ENCODE measurements at places on chromosomes 12 and 14.

DNA sequence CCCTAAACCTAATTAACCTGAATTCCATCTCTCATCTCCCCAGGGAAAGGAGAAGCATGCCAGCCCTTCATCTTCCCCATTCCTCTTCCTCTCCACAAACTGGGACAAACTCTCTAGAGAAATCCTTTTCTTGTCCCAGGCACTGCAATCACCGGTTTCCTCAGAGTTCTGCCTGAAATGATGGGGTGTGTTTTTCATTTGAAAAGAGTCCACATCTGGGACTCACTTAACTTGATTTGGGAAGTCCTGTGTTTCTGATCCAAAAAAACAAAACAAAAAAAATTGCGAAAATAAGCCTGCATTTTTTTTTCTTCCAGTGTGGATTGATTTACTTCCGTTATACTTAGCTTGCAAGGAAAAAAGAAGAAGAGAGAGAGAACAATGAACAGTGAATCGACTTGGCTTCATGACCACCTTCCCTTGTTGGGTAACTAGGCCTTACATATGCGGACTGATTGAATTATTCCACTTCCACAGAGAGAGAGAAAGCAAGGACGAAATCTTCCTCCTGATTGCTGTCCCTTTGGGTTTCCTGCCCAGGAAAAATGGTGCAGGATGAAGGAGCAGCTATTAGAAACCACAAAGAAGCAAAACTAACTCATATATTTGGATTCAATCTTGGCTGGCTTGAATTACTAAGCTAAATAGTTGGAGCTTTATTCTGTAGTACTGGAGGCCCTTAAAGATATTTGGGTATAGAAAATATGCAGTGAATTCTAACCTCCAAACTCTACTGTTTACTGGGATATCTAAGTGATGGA is 506.2 kb upstream of the TBX3 start:
- H3K27ac ChIP-seq = no peak overlapping the region
- DNase-seq = no peak
- H3K4me3 ChIP-seq = no peak overlapping the region
- no peaks in the 10 kb centered on the region for H3K27me3 ChIP-seq

DNA sequence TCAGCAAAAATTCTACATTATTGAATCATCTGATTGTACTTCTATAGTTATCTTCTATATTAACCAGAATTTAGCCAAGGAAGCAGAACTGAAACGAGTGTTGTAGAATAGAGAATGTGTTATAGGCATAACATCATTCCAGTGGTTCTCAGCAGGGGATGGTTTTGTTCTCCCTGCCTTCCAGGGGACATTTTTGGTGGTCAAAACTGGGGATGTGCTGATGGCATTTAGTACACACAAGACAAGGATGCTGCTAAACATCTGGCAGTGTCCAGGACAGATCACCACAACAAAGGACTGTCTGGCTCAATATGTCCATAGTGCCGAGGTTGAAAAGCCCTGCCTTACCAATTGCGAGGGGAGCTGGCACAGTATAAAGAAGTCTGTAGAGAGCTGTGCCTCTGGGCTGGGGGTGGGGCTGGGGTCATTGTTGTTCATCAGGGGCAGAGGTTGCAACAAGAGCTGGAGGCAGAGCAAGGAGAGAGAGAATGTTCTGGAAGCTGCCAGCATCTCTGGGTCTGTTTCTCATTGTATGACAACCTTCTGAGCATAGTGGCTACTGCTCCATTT is 1472.8 kb downstream of the AACS start:
- no peak overlapping the region for H3K27ac ChIP-seq
- H3K36me3 ChIP-seq = no peaks in the 10 kb centered on the region
- no peaks in the 10 kb centered on the region for H3K27me3 ChIP-seq
- no peak overlapping the region for H3K4me3 ChIP-seq
- no peaks in the 10 kb centered on the region for H3K4me1 ChIP-seq
- DNase-seq = no peak

- peak; percentile 51 for DNase-seq
- no peaks in the 10 kb centered on the region for H3K36me3 ChIP-seq
- peaks cover 6% of the 10 kb centered on the region for H3K4me1 ChIP-seq
- peaks cover 36% of the 10 kb centered on the region for H3K27me3 ChIP-seq
- H3K4me3 ChIP-seq = no peak overlapping the region
- H3K27ac ChIP-seq = peak overlapping the region; percentile 28
Observed at GRCh38 chr12:52171950-52172512, 19.8 kb downstream of the KRT80 start.

DNA sequence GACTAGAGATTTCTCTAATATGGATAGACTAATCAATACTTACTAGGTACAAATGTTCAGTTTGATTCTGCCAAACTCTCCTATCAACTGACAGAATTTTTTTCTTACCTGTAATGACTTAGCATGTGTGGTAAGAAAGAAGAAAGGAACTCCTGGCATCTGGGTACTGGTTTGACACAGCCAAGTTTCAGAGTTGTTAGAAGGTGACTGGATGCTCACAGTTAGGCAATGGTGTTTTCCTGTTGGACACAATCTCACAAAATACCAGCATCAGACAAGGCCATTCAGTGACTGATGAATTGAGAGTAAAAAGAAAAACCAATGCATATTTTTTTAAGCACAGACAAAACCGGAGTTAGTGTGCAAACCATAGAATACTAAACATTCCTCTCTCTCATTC is 4.2 kb downstream of the MUCL1 start:
- H3K4me3 ChIP-seq = no peak overlapping the region
- no peak overlapping the region for H3K27ac ChIP-seq
- peaks cover 12% of the 10 kb centered on the region for H3K27me3 ChIP-seq
- no peaks in the 10 kb centered on the region for H3K36me3 ChIP-seq
- H3K4me1 ChIP-seq = peaks cover 3% of the 10 kb centered on the region

- no peaks in the 10 kb centered on the region for H3K4me1 ChIP-seq
- no peak for DNase-seq
- H3K27me3 ChIP-seq = peaks cover 3% of the 10 kb centered on the region
- no peak overlapping the region for H3K27ac ChIP-seq
- H3K36me3 ChIP-seq = no peaks in the 10 kb centered on the region
Observed at GRCh38 chr14:104514156-104514848, 65.3 kb upstream of the C14orf180 start.

- H3K4me1 ChIP-seq = no peaks in the 10 kb centered on the region
- DNase-seq = no peak
- H3K36me3 ChIP-seq = no peaks in the 10 kb centered on the region
- H3K4me3 ChIP-seq = no peak overlapping the region
Observed at GRCh38 chr12:99767809-99768208, 120.3 kb downstream of the GARIN6 start.

DNA sequence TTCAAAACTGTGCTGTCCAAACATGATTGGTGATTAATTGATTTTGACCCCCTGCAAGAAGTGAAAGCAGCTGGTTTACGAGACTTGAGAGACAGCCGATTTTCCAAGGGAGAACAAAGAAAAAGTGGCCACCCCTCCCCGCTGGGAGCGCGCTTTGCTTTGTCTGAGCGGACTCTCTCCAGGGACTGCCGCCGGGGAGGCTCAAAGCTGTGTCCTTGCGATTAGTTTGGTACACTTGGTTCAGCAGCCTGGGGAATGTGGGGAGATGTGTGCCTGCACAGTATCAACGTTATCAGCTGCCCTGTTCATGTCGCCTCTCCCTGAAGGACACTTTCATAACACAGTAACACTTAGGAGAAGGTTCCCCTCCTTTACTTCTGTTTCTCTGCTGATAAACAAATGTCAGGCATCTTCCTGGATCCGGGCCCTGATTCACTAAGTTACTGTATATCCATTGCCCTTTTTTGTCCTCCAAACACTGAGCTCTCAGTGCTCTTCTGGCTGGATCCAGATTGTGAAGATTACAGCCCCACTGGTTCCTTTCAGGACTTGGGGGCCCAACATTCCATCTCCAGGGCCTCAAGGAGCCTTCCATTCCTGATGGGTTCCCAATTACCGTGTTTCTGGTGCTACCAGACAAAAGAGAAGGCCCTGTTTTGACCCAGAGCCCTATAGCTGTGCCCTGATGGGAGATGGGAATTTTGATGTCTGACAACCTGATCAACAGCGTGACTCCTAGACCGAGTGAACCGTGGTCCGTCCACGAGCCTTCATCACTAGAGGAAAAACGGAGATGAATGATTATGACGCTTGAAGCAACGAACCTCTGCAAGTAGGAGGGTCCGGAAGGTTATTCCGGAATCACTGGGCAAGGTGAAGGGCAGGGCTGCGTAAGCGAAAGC is 31.7 kb upstream of the TUBA1C start:
- peak overlapping the region; percentile 92 for H3K27ac ChIP-seq
- H3K4me3 ChIP-seq = peak overlapping the region; percentile 53
- DNase-seq = no peak

DNA sequence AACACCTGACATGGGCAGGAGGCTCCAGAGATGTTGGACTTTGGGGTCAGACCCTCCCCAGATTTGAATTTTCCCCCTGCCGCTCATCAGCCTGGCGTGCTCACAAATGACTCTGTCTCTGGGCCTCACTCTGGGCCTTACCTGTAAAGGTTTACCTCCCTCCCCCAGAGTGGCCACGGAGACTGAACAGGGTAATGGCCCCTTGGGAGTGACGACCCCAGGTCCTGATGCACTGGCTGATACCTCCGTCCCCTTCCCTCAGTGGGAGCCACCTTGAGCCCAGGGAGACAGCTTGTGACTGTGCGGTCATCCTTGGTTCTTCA is 7.0 kb downstream of the SLC25A29 start:
- no peak for DNase-seq
- H3K4me1 ChIP-seq = peaks cover 3% of the 10 kb centered on the region
- no peak overlapping the region for H3K27ac ChIP-seq
- no peaks in the 10 kb centered on the region for H3K36me3 ChIP-seq
- peaks cover 35% of the 10 kb centered on the region for H3K27me3 ChIP-seq

DNA sequence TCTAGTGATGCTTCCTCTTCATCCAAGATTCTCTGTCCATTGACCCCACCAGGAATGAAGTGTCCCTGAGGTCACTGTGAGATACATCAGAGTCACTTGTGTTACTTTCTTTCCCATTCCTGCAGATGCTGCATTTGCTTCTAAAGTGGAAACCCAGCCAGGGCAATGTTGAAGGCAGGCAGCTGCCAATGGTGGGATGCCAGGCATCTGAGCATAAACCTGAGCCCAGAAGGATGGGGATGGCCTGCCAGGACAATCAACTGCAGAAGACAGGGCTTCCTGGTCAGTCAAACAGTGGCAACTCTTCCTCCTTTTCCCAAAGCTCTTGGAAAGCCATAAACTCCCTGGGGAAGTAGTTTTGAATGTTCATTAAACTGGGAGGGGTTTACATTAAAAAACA is 178.0 kb upstream of the TMEM132C start:
- no peak overlapping the region for H3K27ac ChIP-seq
- no peaks in the 10 kb centered on the region for H3K27me3 ChIP-seq

GRCh38 chr14:101000711-101001250 is 97.3 kb upstream of the RTL1 start:
- H3K27me3 ChIP-seq = peaks cover 37% of the 10 kb centered on the region
- no peak overlapping the region for H3K27ac ChIP-seq
- no peak overlapping the region for H3K4me3 ChIP-seq
- no peak for DNase-seq
- H3K36me3 ChIP-seq = no peaks in the 10 kb centered on the region

DNA sequence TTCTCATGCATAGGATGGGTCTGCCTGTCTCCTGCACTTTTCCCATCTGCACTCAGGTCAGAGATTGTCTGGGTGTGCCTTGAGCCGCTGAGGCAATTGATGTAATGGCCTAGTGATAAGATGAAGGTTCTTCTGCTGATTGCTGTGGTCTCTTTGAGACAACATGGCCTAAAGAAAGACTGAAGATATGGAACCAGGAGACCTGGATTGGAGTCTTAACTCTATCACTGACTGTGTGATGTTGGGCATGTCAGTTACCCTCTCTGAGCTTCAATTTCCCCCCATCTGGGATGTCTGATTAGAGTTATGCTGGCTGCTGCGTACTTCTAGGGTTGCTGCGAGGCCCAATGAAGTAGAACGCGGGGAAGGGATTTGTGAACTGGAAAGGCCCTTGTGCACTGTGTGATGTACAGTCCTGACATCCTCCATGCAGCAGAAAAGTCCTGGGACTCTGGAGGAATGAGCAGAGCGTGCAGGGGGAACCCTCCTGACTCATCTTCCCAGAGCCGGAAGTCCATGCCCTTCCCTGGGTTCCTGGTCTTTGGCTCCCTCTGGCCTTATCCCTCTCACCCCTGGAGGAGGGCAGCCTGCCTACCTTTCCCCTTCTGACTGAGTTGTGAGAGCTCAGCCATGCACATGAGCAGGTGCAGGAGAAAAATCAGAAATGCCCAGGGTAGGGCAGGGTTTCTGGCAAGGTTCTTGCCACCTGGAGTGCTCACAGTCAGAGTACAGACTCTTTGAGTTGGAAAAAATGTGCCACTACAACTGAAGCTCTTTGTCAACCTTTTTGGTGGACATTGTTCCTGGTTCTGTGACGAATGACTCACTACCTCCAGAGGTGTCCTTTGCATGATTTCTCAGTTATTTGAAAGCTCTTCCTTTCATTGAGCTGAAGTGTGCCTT is 21.1 kb downstream of the PLEKHD1 start:
- no peak overlapping the region for H3K27ac ChIP-seq
- H3K4me3 ChIP-seq = no peak overlapping the region
- DNase-seq = no peak
- no peaks in the 10 kb centered on the region for H3K4me1 ChIP-seq
- H3K36me3 ChIP-seq = no peaks in the 10 kb centered on the region

DNA sequence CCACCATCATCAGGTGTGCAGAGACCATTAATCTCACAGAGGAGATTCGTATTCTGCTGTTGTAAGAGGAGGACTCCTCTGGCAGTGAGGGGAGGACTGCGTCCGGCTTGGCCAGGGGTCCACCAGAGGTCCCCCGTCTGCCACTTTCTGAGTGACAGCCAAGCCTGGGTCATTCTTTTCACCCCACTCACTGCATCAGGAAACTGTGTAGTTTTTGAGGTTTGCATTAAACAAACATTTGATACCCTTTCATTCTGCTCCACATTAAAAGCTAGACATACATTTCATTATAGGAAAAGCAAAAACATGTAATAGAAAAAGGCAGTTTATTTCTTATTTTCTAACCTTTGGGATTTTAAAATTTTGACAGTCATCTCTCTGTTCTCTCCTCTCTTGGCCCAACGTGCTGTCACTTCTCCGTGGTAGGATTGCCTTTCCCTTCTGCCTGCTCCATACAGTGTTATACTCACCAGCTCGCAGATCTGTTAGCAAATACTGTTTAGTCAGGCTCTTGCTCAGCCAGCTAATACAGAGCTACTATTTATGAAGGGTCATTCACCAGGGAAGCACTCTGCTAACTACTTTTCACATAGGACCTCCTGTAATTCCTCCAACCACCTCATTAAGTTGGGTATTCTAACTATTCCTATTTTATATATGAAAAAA is 99.3 kb downstream of the PELI2 start:
- no peak overlapping the region for H3K4me3 ChIP-seq
- no peaks in the 10 kb centered on the region for H3K36me3 ChIP-seq

DNA sequence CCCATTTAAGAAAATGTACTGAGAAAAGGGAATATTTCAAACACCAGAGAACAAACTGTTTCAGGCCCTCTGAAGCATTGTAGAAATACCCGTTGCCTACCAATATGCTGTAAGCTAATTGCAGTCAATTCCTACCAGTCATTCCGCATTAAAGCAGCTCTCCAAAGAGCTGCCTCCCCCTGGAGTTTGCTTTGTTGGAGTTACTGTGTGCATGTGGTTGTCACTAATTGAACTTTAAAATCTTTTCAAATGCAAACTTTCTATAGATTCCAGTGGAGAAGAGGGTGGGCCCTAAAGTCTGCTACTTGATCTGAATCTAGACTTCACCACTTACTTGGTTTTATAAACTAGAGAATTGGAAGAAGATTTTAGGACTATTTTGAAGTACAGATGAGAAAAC is 112.7 kb downstream of the PLXNC1 start:
- no peak overlapping the region for H3K4me3 ChIP-seq
- peaks cover 64% of the 10 kb centered on the region for H3K36me3 ChIP-seq
- DNase-seq = no peak
- H3K27ac ChIP-seq = no peak overlapping the region

Measured in activated naive CD4-positive, alpha-beta T cell treated with anti-CD3 and anti-CD28 coated beads, Interleukin-2, amount 10 ng/mL, durations not matched to agents 7 days and 5 days (primary cell).